Sigmoid colon (tissue), 7 donors: ENCODE measurements at places on chromosomes 11 and 22. TPM values are rescaled to one million over a fixed set of nuclear protein-coding genes. Genes with fewer than 3 reads are reported as not detected.

DTX4 gene
- 3.5 TPM for total RNA-seq

PRPF19 gene
- 37.1 TPM for total RNA-seq

YAP1 gene
- 159 TPM for total RNA-seq

DEUP1 gene
- total RNA-seq = not detected

ART1 gene
- not detected for total RNA-seq

APOBEC3G gene
- 11.0 TPM for total RNA-seq

INSC gene
- 3.9 TPM for total RNA-seq

OR2AG1 gene
- total RNA-seq = not detected

WNT11 gene
- total RNA-seq = 1.1 TPM

VPREB3 gene
- not detected for total RNA-seq

- DNase-seq = peak; percentile 60
Observed at GRCh38 chr11:67516806-67517205, 6.4 kb downstream of the CABP2 start.

GRCh38 chr22:29636751-29637150, 33.3 kb downstream of the NF2 start:
- no peak for DNase-seq

- DNase-seq = no peak
Observed at GRCh38 chr11:42770444-42771065, 541.2 kb upstream of the API5 start.

DNA sequence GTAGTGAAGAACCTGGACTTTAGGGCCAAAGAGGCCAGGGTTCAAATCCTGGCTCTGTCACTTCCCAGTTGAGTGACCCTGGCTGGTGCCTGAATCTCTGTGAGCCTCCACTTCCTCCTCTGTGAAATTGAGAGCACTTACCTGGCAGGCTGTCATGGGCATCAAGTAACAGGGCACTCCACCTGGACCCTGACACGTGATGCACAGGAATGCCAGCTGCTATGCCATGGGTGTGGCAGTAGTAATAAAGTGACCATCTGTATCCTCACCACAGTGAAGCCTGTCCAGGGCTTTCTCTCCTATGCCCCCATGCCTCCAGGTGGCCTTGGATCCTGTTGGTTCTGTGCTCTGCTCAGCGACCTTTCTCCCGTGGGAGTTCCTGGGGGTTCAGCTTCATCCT, 29.8 kb upstream of the PPP6R3 start:
- DNase-seq = no peak

DNA sequence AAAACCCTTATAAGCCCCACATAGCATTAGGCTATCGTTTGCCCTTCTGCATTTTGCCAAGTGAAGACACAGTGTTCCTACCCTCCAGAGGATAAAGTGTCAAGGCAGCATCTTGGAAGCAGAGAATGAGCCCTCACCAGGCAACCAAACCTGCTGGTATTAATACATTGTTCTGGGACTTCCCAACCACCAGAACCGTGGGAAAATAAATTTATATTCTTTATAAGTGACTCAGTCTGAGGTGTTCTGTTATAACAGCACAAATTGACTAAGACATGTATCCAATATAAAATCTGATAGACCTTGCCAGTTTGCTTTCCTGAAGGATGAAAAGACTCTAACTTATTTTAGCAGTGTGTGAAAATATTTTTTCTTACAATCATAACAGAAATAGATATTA, 792.5 kb upstream of the LRRC4C start:
- no peak for DNase-seq

DNA sequence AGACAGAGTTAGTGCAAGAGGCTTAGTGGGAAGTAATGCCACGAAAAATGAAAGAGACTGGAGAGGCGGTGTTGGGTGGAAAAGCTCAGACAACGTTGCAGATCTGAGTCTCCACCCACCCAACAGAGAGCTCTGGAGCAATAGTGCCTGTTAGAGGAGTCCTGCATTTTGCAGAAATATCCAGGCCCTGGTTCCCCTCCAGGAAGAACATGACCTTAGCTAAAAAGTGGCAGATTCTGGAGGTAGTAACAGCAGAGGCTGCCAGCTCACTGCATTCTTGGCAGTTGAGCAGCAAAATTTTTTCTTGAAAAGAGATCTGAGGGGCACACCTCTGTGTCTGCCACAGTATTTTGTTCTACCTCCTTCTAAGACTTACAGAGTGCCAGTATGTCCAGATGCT, 27.7 kb upstream of the BIRC3 start:
- no peak for DNase-seq

DNA sequence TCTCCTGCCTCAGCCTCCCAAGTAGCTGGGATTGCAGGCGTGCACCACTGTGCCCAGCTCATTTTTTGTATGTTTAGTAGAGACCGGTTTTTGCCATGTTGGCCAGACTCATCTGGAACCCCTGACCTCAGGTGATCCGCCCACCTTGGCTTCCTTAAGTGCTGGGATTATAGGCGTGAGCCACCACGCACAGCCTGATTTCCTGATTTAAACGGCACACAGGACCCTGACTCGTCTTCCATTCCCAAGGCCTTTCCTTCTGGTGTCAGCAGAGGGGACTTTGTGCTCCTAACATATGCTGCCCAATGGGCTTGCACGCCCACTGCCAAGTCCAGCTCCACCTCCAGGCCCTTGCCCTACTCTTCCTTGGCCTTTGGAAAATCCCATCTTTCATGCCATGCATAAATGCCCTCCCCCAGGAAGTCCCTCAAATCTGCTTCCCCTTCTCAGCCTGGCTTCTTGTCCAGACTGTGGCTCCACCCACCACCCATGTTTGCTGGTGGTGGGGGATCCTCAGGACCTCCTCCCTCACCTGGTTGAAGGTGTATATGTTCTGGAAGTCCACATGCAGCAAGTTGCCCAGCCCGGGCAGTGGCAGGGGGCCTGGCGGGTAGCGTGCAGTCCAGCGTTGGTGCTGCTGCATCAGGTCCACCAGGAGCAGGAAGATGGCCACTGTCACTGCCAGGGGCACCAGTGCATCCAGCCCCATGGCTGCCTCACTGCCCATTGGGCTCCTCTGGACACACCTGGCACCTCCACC, 23.9 kb upstream of the CYP2D6 start:
- DNase-seq = no peak

GRCh38 chr22:30044881-30045493, 35.3 kb upstream of the HORMAD2 start:
- peak; percentile 54 for DNase-seq

DNA sequence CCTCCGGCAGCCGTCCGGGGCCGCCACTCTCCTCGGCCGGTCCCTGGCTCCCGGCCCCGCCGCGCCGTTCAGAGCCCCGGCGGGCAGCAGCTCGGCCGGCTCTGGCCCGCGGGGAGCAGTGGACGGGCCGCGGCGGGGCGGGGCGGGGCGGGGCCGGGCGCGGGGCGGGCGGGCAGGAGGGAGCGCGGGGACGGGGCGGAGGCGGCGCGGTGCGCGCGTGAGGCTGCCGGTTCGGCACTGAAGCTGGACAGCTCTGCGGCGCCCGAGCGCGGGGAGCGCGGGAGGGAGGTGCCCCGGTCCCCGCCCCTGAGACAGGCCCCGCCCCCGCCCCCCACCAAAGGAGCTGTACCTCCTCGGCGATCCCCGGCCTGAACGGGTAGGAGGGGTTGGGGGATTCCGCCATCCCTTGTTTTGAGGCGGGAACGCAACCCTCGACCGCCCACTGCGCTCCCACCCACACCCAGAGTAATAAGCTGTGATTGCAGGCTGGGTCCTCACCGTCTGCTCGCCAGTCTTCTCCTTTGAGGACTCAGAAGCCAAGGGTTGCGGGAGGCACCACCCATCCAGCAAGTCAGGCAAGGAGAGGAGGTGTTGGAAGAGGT, at the start of gene DRD2:
DRD2 (minus strand) TSS at position 239 of the 602 bp plus-strand sequence. CDS start 50,747 bp downstream, outside the sequence.
- DNase-seq = no peak

GRCh38 chr11:75445315-75445953, 12.4 kb upstream of the KLHL35 start:
- DNase-seq = peak; percentile 81

GRCh38 chr22:45229181-45229580, 11.5 kb downstream of the KIAA0930 start:
- no peak for DNase-seq

- DNase-seq = no peak
Observed at GRCh38 chr11:62865635-62866034, 15.1 kb upstream of the SLC3A2 start.

DNA sequence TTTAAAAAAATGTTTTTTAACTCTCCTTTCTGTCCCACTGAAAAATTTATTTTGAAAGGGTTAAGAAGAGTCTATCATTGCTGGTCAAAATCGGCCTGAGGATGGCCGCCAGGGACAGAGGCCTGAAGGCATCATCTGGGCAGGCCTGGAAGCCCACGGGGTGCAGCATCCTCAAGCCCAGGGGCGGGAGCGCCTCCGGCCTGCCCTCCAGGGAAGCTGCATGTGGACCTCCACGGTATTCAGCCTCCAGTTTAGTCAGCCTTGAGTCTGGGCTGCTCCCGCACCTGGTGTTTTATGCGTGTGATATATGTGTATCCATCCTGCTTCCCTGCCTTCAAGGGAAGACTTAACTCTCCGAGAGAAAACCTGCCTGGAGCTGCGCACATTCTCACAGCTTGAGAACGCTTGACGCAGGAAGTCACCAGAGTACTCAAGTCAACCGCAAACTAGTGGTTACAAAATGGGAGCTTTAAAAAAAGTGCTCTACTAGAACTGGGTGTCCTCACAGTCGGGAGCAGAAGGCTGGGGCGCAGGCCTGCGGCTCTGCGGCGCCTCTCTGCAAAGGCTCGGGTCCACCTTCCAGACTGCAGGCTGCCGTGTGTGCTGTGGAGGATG, 13.6 kb upstream of the BID start:
- DNase-seq = no peak

DNA sequence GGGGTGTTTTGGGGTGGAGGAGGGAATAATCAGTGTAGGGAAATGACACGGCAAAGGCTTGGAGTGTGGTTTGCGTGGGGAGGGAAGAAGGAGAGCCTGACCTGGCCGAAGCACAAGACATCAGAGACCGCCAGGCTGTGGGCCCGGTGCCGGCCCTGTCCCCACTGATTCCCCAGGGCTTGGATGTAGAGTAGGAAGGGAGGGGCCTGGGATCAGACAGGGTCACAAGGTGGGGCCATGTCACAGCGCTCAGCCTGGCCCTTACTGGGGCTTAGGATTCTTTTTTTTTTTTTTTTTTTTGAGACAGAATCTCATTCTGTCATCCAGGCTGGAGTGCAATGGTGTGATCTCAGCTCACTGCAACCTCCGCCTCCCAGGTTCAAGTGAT, 9.8 kb downstream of the PICK1 start:
- no peak for DNase-seq

DNA sequence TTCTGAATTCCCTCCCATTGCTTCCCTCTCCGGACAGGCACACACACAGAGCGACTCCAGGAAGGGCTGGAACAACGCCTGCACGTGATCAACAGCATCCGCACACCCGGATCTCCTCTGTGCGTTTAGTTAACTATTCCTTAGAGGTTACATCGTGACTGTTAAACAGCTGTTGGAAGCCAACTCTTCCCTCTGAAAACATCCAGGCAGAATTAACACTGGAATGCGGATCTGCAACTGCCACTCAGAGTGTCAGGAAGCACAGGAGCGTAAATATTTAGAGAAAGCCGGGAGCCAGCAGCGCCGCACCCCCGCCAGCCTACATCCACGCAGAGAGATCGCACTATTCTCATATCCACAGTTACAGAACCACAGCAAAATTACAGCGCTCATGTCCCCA, 46.2 kb downstream of the SHANK2 start:
- peak; percentile 81 for DNase-seq

- no peak for DNase-seq
Observed at GRCh38 chr11:40754297-40754696, 705.2 kb downstream of the LRRC4C start.

GRCh38 chr22:26610072-26610958, 7.5 kb downstream of the CRYBB1 start:
- DNase-seq = no peak
